ENCODE measurements at places on chromosomes 1 and 21. TPM values are rescaled to one million over a fixed set of nuclear protein-coding genes. Genes with fewer than 3 reads are reported as not detected.

DNA sequence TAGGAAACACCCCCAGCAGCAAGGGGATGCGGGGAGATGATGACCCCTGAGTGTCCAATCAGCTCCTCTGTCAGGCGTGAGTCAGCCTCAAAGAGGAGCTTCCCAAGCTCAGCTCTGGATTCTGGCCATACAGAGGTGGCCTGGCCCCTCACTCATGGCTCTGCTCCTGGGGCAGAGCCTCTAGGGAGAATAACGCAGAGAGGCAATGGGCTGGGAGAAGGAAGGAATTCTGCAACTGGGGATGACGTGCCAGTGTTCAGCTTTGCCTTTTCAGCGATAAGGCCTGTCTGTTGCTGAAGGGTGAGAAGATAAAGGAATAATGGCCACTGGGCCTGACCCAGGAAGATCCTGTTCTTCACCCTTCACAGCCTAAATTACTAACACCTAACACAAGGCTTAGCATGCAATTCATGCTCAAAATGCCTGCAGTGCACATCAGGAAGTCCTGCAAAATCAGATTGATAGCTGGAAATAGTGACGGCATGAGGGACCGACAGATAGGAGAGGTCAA, 92.2 kb downstream of the TBX19 start:
- DNase-seq: no peak

GRCh38 chr1:111154021-111154999, 14.3 kb downstream of the CEPT1 start:
- DNase-seq: no peak

DNA sequence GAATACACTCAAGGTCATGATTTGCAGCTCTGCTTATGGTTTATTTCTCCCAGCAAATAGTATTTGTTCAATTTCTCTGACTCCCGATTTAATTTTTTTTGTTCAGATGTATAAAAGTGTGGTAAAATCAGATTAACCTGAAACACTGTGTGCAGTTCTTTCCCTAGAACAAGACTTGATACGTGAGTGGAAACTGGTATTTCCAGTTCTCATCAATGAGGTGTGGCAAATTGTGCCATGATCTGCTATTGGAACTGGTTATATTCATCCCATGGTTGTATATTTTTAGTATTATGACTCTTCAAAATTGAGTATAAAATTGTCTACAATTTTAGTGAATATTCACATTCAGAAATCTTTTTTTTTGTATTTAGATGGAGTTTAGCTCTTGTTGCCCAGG, 76.8 kb upstream of the IVNS1ABP start:
- no peak for DNase-seq

SV2A gene
- 16.4 TPM for total RNA-seq

RASSF5 gene
- total RNA-seq: 0.18 TPM
